WTC11 (cell line): ENCODE measurements at places on chromosomes 2 and 18. TPM values are rescaled to one million over a fixed set of nuclear protein-coding genes. Genes with fewer than 3 reads are reported as not detected.

Gene ASXL3
- total RNA-seq = 0.35 to 0.76 TPM (median 0.66 TPM) in 3 replicates

Gene EIPR1
- 22.8 to 25.0 TPM (median 23.0 TPM) in 3 replicates for total RNA-seq

Gene KCNG2
- total RNA-seq = 0.34 to 0.62 TPM (median 0.50 TPM) in 3 replicates

Gene PID1
- total RNA-seq = 1.2 to 2.6 TPM (median 1.3 TPM) in 3 replicates

Gene TUBB8B
- total RNA-seq = 0.94 to 1.6 TPM (median 1.2 TPM) in 3 replicates

Gene APOB
- total RNA-seq = 1.4 to 1.6 TPM (median 1.5 TPM) in 3 replicates

Gene PLEK
- 0.26 to 0.46 TPM (median 0.37 TPM) in 3 replicates for total RNA-seq

Gene ACYP2
- 4.4 to 6.3 TPM (median 5.7 TPM) in 3 replicates for total RNA-seq

Gene TET3
- 16.4 to 19.3 TPM (median 18.2 TPM) in 3 replicates for total RNA-seq

Gene CFC1
- total RNA-seq = not detected in 3 replicates

Gene MYO7B
- total RNA-seq = 0.02 TPM in 1 of 3 replicates, not detected in the others

Gene PRADC1
- 11.4 to 12.9 TPM (median 12.2 TPM) in 3 replicates for total RNA-seq

Gene TMEM178A
- total RNA-seq = 13.6 to 14.5 TPM (median 14.1 TPM) in 3 replicates

Gene UGT1A3
- not detected in 3 replicates for total RNA-seq

Gene IGFBP5
- 5.3 to 12.5 TPM (median 6.4 TPM) in 3 replicates for total RNA-seq

Gene UGT1A10
- 0.11 to 0.18 TPM in 2 of 3 replicates, not detected in the other for total RNA-seq

Gene STARD7
- total RNA-seq = 199 to 217 TPM (median 201 TPM) in 3 replicates

Gene TMEM247
- total RNA-seq = not detected in 3 replicates

Gene OR6B2
- not detected in 3 replicates for total RNA-seq

Gene SRD5A2
- 0.05 to 0.07 TPM (median 0.05 TPM) in 3 replicates for total RNA-seq
